ENCODE measurements at places on chromosomes 13 and 19. TPM values are rescaled to one million over a fixed set of nuclear protein-coding genes. Genes with fewer than 3 reads are reported as not detected.

DNA sequence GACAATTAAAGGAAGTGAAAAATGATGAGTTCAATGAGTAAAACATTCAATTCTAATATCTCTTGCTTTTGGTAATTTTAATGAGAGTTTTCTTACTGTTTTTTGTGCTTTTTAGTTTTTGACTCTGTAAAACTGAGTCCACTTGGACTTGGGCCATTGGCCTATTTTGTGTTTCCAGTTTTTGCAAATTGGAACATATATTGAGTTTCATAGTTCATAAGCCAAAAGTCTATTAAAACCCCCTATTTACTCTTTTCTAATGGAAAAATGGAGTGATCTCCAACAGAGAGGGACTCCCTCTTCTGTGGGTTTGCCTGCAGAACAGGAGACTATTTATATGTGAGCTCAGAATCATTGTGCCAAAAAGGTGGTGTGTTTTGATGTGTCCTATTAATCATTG is 219.7 kb upstream of the SPRY2 start:
- no peak for DNase-seq
- H3K4me3 ChIP-seq: no peak overlapping the region
- H3K27me3 ChIP-seq: no peaks in the 10 kb centered on the region

- H3K4me1 ChIP-seq: no peaks in the 10 kb centered on the region
- no peak overlapping the region for H3K4me3 ChIP-seq
- no peaks in the 10 kb centered on the region for H3K36me3 ChIP-seq
- no peak overlapping the region for H3K27ac ChIP-seq
- DNase-seq: no peak
Measured at GRCh38 chr13:103190841-103191240, 124.6 kb upstream of the SLC10A2 start.

- H3K4me3 ChIP-seq: no peak overlapping the region
- H3K27ac ChIP-seq: no peak overlapping the region
- no peaks in the 10 kb centered on the region for H3K4me1 ChIP-seq
Measured at GRCh38 chr19:45290381-45290931, 32.2 kb downstream of the CKM start.

- peaks cover 50% of the 10 kb centered on the region for H3K36me3 ChIP-seq
- H3K27ac ChIP-seq: peak overlapping the region; percentile 59
Measured at GRCh38 chr19:6794686-6795431, 22.4 kb downstream of the VAV1 start.

- no peak for DNase-seq
- no peaks in the 10 kb centered on the region for H3K36me3 ChIP-seq
- H3K4me1 ChIP-seq: peaks cover 8% of the 10 kb centered on the region
- H3K4me3 ChIP-seq: no peak overlapping the region
- H3K27ac ChIP-seq: no peak overlapping the region
Measured at GRCh38 chr13:43368003-43368402, 344.6 kb downstream of the DNAJC15 start.

DNA sequence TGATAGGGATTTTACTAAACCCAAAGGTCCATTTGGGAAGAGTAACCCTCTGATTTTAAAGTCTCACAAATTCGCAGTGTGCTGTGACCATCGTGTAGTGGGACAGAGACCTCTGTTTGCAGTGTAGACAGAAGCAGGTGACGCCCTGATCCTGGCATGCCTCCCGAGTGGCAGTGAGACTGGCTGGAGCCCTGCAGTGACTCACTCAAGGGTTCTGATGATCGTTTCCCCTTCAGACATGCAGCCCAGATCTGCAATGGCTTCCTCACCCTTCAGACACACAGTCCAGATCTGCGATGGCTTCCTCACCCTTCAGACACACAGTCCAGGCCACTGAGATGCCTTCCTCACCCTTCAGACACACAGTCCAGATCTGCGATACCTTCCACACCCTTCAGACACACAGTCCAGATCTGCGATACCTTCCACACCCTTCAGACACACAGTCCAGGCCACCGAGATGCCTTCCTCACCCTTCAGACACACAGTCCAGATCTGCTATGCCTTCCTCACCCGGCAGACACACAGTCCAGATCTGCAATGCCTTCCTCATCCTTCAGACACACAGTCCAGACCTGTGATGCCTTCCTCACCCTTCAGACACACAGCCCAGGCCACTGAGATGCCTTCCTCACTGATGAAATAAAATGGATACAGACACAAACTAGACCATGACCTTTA is 125.2 kb downstream of the ATP11A start:
- no peaks in the 10 kb centered on the region for H3K27me3 ChIP-seq
- H3K36me3 ChIP-seq: peaks cover 99% of the 10 kb centered on the region
- no peaks in the 10 kb centered on the region for H3K4me1 ChIP-seq
- H3K4me3 ChIP-seq: no peak overlapping the region
- no peak for DNase-seq

DNA sequence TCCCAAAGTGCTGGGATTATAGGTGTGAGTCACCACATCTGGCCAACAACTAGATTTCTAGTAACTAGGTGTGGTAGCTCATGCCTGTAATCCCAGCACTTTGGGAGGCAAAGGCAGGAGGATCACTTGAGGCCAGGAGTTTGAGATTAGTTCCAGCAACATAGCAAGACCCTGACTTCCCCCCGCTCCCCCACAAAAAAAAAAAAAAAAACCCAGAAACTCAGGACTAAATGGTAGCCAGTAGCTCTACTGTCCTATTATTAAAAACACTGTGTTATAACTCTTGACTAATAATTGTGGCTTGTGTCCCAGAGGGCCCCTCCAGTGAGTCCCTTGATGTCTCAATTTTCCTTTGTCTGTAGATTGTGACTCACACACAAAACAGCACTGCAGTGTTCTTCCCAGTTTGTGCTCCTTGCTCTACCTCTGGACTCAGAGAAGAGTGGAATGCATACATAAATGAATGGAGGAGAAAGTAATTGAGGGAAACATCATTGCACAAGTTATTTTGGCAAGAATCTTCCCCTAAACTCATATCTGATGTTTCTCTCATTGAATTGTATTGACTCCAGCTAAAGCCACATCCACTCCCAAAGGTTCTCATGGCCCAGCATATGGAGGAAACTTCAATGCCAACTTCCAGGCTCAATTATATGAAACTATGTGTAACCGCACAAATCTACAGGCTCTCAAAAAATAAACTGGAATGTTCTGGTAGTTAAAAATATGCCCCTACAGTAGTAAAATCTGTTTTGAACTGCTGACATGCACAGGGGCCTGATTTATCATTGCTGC is 8.8 kb downstream of the TPT1 start:
- H3K4me1 ChIP-seq: peaks cover 84% of the 10 kb centered on the region
- peaks cover 18% of the 10 kb centered on the region for H3K36me3 ChIP-seq
- DNase-seq: no peak
- no peaks in the 10 kb centered on the region for H3K27me3 ChIP-seq
- no peak overlapping the region for H3K4me3 ChIP-seq

DNA sequence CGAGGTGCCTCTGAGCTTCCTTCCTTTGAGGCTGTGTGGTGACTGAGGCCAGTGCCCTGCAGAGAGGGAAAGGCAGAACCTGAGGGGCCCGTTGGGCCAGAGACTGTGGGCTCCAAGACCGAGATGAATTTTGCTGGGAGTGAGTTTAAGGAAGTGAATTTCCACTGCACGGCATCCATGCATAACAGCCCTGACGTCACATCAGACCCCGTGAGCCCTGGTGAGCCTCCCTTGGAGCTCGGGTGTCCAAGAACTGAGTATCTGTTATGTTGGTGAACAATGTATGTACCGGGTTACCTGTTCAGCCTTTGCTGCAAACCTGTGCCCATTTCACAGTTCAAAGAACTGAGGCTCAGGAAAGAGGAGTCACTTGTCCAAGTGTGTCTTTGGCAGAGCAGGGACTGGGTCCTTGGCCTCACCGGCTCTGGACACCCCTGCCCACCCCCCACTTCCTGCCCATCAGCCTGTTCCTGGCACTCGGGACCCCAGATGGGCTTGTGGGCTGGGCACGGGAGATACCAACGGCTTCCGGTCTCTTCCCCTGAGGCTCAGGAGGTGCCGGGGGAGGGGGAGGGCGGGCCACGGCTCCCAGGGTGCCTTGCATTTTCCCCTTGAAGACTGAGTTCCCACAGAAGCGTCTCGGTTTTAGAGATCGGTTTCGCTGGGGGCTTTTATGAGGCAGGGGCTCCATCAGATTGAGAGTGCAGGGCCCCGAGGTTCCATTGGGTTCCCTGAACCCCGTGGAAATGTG is 33.7 kb downstream of the NFILZ start:
- no peaks in the 10 kb centered on the region for H3K27me3 ChIP-seq
- H3K36me3 ChIP-seq: no peaks in the 10 kb centered on the region
- H3K4me3 ChIP-seq: peak overlapping the region; percentile 55
- no peak overlapping the region for H3K27ac ChIP-seq
- DNase-seq: peak; percentile 90

GRCh38 chr13:75195495-75196146 is 286.3 kb downstream of the TBC1D4 start:
- H3K36me3 ChIP-seq: no peaks in the 10 kb centered on the region
- no peaks in the 10 kb centered on the region for H3K4me1 ChIP-seq
- DNase-seq: no peak
- no peaks in the 10 kb centered on the region for H3K27me3 ChIP-seq
- no peak overlapping the region for H3K27ac ChIP-seq

Gene PNMA8B
- polyA plus RNA-seq: 0.16 TPM

Gene FAM216B
- polyA plus RNA-seq: not detected

All from CD14-positive monocyte (primary cell).